ENCODE measurements at places on chromosomes 4 and X. TPM values are rescaled to one million over a fixed set of nuclear protein-coding genes. Genes with fewer than 3 reads are reported as not detected.
A peak's percentile ranks its signal among the peaks of the same experiment; 100 is the strongest.

GRCh38 chr4:110007217-110007616 lies 94.5 kb downstream of the EGF start:
- no peak for DNase-seq

DNA sequence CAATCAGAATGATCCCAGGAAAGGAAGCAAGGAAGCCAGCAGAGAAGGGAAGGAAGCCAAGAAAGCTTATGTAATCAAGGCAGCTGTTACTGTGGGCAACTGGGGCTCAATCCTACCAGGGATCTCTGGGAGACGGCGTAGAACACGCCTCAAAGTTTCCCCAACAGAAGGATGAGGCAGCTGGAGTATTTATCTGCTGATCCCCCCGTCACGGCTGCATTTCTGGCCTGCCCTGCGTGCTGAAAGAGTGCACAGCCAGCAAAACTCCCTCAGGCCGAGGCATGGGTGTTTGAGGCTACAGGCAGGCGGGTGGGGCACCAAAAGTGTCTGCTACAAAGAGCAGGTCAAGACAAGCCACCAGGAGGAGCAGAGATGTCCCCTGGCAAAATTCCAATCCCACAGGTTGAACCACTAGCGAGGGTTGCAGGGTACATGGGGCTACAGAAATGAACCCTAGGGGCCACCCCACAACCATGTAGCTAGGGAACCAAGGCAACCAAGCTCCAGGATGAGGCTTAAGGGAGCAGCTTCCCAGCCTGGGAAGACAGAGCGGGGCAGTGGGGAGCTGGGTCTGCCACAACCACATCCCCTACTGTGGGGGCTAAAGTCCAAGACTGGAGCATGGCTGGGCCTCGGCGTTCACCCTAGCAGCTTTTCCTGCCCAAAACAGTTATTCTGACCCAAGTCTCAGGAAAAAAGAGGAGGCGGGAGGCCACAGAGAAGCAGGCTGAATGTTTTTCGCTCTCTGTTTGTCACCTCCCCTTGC lies 113.4 kb downstream of the BCOR start:
- no peak for DNase-seq

DNA sequence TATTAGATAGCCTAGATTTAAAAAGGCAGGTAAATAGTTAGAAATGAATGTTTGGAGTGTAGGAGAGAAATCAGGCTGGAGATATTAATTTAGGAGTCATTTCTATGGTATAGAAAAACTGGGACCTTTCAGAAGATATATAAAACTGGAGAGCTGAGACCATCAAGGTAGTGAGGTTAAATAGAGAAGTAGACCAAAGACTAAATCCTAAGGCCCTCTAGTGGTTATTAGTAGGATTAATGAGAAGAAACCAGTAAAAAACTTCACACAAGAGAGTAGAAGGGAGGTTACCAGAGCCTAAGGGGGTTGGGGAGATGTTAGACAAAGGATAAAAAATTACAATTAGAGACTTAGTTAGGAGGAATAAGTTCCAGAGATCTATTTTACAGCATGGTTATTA lies 351.0 kb upstream of the SPANXN1 start:
- no peak for DNase-seq

GRCh38 chrX:136679531-136679930 lies 31.6 kb downstream of the CD40LG start:
- no peak for DNase-seq

DNA sequence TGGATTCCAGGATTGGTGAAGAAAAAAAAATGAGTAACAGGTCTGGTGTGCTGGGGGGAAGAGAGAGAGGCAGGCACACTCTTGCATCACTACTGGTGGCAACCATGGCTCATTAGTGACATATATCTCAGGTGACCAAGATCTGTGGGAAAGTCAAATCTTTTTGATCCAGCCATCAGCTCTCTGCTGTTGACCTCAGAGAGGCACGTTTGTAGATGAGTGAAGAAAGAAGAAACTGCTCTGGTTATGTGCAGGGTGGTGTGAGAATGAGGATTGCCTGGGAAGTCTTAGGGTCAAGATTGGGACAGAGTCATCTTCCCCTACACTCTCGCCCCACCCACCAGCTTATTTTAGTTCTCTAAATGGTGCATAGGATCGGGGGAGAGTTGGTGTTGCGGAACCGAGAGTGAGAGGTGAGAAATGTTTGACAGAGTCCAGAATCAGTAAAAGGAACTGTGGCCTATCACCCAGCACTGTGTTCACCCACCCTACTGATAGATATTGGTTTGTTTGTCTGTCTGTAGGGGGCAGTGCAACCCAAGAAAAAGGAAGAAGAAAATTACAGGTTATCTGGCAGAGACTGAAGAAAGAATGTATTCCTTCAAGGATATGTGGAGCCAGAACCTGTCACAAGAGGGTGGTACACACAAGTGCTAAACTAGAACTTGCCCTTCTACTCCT lies 21.9 kb downstream of the ARMCX6 start:
- peak; percentile 12 for DNase-seq

- DNase-seq: no peak
Measured at GRCh38 chrX:11346121-11346682, 53.0 kb downstream of the AMELX start.

DNA sequence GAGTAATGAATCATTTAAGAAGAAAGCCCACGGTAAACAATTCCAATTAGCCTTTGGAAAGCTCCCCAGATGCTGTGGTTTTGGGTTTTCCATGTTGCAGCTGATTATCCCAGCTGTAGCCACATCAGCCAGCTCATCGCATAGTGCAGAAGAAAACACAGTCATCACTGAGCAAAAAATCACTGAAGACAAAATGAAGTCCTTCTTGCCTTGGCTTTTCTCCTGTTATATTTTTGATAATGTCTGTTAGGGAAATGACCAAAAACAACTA lies 193.0 kb upstream of the C1QTNF7 start:
- no peak for DNase-seq

The BRS3 gene
- not detected for total RNA-seq

- no peak for DNase-seq
Measured at GRCh38 chr4:108118505-108118904, 50.2 kb downstream of the LEF1 start.

- no peak for DNase-seq
Measured at GRCh38 chr4:1261107-1261928, 12.4 kb upstream of the CTBP1 start.

DNA sequence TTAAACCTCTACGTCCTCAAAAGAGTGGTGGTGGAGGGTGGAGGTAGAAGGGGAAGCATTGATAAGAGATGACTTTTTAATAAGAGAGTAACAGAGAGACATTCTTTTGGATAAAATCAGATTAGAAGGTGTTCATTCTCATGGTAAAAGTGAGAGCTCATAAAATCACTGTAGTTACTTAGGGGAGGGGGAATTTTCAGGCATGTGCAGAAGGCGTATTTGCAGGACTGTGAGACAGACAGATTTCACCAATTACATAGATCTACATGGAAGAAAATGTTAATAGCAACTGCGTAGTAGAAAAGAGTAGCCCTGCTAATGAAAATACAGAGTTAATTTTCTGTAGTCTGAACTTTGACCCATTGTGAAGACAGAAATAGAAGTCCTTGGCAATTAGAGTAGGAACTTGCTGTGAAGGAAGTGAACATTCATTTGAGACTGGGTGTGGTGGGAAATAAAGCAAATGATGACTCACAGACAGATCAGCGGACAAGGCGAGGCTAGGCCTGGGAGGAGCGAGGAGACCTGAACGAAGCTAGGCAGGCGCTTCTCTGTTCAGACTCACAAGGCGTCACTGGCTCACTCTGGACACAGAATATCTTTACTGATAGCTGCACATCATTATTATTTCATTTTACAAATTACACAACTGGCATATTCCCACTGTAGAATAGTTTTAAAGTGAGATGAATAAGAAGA lies 57.2 kb upstream of the FAM9C start:
- peak; percentile 57 for DNase-seq

The PRDM5 gene
- 7.3 TPM for total RNA-seq

GRCh38 chrX:117274965-117275364 lies 812.2 kb upstream of the CT83 start:
- no peak for DNase-seq

The MAGEB10 gene
- total RNA-seq: not detected

DNA sequence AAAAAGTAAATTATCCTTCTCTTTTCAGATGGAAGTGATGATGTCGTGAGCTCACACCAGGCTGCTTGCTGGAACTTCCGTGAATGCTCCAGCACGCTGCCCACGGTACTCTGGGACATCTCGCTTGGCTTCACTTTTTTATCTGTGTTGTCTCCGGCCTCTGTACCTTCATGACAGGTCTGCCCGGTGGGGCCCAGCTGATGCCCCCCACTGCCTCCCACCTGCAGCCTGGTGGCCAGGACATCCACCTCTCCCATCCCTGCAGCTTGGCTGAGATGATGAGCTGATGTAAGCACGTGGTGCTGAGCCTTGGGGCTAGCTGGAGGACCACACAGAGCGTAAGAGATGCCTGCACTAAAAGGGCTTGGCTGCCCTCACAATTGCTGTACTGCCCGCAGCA lies 59.0 kb upstream of the HELT start:
- no peak for DNase-seq

Data from epithelial cell of proximal tubule (primary cell).